ENCODE measurements at places on chromosomes 6 and 20.

- DNase-seq, result no peak
Measured at GRCh38 chr6:99318566-99318965, 30.9 kb downstream of the FAXC start.

DNA sequence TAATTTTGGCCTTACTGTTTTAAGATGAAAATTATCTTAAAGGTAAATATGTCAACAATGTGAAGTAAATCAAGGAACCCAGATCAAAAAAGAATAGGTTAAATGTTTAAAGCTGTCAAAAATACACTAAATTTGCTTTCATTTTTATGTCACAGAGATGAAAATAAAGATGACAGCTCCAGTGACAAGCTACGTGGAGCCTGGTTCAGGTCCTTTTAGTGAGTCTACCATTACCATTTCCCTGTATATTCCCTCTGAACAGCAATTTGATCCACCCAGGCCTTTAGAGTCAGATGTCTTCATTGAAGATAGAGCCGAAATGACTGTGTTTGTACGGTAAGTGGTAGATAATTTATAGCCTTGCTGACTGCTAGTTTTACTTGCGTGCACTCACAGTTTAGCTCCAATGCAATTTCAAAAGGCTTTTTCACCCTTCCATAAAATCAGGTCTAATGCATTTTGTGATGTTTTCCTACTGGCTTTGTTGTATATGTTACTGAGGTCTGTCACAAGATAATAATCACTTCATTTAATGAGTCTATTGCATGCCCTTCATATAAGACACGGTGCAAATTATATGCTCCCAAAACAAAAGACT is 1.9 kb downstream of the HEBP2 start:
- no peak for DNase-seq

DNA sequence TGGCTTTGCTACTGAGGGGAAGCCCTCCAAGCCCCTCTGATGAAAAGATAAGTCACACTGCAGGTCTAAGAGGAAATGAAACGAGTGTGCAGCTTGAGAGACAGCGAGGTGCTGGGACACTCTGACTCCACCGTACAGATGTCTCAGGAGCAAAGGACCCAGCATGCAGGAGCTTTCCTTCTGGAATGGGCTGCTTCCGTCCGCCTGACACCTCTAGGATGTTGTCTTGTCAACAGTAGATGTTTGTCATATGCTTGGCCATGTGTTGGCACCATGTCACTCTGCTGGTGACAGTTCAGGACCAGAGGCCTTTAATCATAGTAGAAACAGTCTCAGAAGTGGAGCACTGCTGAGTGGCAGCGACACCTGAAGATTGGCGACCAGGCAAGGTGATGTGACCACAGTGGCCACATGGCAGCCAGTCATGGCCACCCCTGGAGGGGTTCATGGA is 46.7 kb downstream of the SLC24A3 start:
- DNase-seq, result no peak

- no peak for DNase-seq
Measured at GRCh38 chr6:167946007-167946406, 51.5 kb upstream of the KIF25 start.

DNA sequence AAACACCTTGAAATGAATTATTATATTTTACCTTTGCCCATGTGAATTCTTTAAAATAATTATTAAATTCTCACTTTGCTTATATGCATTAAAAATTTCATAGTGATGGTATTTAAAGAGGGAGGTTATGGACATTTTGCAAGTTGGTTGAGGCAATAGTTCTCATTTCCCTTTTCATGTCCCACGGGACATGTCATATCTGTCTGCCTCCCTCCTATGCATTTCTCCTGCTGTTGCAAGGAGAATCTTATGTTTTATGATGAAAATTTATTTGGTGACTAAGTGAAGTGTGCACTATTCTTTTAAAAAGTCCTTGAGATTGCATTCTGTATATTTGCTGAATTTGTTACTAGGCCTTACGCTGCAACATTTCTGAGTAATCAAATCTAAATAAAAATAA is 67.2 kb downstream of the UTRN start:
- no peak for DNase-seq

- DNase-seq, result no peak
Measured at GRCh38 chr20:23046431-23046830, 3.0 kb downstream of the THBD start.

DNA sequence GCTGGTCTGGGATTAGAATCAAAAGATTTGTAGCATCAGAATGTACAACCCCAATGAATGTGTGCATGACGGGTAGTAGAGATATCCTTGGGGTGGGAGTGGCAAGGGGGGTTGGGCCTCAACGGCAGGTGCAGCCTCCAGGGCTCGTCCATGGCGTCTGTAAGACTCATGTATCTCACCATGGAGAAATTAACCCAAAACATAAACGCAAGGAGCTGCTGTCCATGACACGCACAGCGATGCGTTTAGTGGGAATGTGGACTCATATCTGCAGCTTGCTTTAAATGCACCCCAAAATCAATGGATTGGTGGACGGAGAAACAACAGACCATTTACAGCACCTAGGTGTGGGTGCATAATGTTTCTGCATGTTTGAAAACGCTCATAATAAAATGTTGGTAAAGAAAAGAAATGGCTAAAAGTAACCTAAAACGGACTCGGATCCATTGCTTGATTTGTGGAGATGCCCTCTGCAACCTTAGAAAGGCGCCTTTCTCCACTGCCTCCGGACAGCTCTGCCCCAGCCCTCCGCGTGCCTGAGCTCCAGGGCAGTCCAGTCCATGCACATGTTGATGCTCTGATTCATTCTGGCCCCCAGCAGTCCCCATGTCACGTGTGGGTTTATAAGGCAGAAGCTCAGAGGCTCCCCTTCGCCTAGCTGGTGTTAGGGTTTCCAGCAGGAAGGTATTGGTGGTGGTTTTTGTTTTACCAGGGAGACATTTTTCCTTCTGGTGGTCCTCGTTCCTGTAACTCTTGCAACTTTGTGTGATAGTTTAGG is 24.5 kb downstream of the PYGB start:
- DNase-seq, result no peak

DNA sequence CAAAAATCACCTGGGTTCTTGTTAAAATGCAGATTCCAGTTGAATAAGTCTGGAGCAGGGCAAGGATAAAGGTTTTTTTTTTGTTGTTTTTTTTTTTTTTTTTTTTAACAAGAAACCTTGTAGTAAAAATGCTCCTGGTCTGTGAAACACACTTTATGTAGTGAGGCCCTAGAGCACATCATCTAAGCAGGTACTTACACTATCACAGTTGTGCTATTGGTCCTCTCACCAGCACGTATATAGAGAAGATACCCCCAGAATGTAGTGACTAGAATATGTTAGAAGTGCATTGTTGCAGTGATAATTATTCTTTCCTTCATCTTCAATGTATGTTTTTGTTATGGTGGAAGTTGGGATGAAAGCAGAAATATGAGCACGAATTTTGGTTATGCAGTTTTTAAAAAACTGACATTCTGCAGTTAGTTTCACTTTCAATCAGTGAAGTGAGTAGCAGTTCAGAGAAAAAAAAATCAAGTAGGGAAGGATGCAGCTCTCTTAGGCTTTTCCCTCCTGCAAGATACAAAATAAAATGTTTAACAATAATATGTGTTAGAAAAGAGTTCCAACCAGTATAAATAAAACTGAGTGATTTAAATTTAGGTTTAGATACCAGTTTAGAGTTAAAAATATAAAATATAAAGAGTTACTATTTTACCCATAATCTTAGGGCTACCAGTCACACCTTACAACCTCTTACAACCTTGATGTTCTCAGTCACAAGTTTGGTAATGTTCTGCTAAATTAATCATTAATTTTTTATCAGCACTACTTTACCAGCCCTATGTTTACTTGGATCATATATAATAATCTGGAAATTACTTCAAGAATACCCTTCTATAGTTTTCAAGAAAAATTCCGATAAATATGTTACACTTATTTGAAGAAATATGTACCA is 9.2 kb upstream of the DEFB113 start:
- no peak for DNase-seq
